G401 (cell line): ENCODE measurements at places on chromosomes 7 and 10. TPM values are rescaled to one million over a fixed set of nuclear protein-coding genes. Genes with fewer than 3 reads are reported as not detected.

DNA sequence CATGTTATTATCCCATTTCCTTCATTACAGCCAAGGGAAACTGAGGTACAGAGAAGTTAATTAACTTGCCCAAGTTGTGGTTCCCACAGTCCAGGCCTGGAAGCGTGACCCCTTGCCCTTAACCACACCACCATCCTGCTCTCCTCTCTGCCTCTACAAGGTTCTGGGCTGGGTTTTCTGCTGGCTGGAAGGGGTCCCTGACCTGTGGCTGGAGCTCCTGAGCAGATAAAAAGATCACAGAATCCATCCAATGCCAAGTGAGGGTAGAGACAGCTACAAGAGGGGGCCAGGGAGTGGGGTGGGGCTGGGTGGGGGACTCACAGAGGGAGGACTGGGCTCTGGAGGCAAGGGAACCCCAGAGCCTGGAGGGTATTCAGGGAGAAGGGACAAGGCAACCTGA, 9.7 kb downstream of the ASB10 start:
- no peak for DNase-seq

GRCh38 chr10:119270762-119271366, 63.5 kb downstream of the GRK5 start:
- no peak for DNase-seq

DNA sequence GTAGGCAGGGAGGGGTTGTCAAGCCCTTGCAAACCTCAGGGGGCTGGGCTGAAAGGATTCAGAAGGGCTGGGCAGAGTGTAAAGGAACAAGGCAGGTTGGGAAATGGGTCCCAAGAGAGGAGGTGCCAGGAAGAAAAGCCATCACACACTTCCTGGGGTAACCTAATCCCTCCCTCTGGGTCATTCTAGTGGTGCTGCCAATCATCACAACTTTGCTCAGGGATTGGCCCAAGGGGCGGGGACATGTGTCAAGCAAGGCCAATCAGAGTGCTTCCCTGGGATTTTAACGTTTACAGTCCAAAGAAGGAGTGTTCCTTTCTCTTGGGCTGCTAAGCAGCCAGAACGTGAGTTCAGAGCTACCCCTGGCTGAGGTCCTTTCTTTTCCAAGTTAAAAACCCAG, 57.1 kb upstream of the NPTX2 start:
- DNase-seq, result no peak

- DNase-seq, result no peak
Observed at GRCh38 chr10:77608281-77608680, 29.3 kb downstream of the KCNMA1 start.

DNA sequence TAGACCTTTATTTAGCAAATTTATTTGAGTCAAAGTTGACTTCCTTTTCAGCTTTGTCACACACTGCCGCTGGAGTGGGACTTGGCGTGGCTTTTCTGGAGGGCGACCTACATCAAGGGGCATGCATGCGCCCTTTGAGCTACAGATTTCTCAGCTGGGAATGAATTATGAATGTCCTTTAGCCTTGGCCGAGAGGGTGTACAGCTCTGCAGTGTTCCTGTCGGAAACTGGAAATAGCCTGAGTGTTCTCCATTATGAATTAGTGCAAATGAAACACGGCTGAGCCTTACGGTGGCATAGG, 79.7 kb downstream of the GLRX3 start:
- DNase-seq, result no peak

GRCh38 chr7:44987996-44988395, 9.2 kb upstream of the MYO1G start:
- DNase-seq, result no peak

DNA sequence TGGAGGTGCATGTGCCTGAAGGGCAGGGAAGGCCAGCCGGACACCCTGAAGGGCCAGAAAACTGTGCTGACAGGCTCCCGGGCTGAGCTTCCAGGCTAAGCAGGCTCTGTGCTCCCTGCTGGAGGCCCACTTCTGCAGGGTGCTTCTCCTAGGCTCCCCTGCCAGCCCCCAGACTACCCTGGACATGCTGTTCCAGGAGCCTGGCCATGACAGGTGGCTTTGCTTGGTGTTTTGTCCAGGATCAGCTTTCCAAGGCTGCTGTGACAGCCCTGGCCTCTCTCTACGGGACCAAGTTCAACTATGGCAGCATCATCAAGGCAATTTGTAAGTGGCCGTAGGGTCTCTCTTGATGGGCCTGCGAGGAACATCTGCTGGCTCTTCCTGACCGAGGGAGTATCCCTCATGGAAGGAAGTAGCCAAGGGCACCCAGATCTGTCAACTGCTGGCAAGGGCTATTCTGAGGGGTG, 5.3 kb downstream of the CPA1 start:
- DNase-seq, result no peak

DNA sequence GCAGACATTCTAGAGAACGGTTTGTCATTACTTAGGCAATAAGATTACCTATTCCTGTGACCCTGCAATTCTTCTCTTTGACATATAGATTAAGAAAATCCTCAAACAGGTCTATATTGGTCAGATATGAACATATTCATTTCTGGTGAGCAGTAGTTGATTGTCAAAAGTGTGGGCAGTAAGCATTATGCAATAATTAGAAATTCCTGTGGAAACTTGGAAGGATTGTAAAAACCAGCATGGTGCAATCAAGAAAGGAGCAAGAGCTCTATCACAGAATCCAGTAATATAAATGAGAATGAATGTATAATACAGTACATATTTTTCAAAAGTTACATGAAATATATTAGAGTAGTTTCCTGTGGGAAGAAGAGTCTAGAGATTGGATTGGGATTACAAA, 406.5 kb downstream of the SUGCT start:
- DNase-seq, result no peak

Gene TAS2R41
- not detected in 2 replicates for total RNA-seq

Gene OR6B1
- not detected in 2 replicates for total RNA-seq

Gene METTL27
- total RNA-seq, result not detected in 2 replicates
